ENCODE measurements at places on chromosomes 7 and 10.

DNA sequence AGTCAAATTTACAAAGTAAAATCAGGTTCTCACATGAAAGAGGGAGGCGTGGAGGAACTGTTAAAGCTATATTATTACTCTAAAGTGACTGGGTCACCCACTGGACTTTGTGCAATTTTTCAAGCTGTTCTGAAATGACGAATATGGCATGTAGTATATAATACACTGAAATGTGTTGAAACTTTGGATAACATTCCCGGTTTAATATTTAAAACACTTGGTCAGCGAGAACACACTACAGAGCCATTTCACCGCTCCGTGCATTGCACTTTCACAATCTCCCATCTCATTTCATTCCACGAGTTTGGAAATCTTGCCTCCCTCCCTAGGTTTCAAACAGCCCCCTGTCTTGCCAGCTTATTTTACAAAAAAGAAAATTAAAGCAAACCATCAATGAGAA, 337.9 kb downstream of the WDR11 start:
- no peak for DNase-seq

DNA sequence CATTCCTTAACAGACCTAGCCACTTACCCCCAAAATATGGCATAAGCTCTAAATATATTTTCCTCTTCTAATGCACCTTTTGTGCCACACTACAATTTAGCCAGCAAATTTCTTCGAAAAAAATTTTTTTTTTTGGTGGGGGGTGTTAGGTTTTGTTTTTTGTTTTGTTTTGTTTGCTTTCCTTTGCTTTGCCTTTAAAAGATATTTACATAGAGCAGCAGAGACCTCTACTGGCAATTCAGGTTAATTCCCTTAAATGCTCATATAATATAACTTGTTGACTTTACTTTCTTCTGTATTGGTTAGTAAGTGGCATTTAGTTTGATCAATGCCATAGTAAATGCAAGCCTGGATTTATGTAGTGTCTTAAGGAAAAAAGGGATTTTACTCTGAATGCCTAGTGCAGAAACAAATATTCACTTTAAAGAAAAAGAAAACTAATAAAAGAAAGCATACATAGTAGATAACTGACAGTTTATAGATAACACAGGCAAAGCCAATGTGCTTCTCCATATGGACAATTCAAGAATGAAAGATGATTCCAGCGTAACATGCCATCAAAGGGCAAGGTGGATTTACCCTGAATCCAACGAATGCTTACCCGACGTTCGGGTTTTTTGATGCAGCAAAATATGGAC, 1250.6 kb downstream of the GATA3 start:
- DNase-seq, result no peak

GRCh38 chr7:155283565-155284194, 14.0 kb upstream of the INSIG1 start:
- no peak for DNase-seq

GRCh38 chr7:31487476-31487875, 26.4 kb upstream of the ITPRID1 start:
- DNase-seq, result no peak

DNA sequence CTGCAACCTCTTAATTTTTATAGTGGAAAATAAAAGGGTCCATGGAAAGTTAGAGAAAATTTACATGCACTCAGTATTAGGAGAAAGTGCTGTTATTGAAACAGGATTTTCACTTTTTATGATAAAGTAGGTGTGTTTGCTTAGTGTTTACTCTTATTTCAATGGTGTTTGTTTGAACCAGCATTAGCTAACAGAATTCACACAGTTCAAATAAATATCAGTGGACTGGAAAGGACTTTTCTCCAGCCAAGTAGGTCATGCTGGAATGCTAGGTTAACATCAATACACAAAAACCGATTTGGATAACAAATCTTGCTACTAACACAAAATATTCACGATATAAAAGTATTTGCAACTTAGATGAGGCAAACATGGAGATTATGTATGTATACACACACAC, 49.4 kb upstream of the BET1 start:
- DNase-seq, result no peak

GRCh38 chr7:135409845-135410542, 99.9 kb downstream of the CNOT4 start:
- no peak for DNase-seq

DNA sequence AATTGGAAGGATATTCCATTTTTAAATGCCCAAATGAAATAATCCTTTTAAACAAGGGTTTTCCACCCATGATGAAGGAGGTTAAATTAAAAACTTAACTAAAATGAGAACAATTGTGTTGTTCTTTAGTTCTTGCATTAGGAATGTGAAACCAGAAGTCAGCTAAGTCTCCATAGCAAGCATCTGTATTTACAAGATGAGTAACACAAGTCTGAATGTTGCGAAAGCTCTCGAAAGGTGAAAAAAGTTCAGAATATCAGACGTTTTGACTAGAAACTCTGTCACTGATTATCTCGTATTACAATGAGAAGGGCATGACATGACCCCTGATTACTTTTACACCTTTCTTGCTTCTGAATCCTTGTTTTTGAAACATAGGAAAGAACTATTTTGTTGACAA, 149.6 kb downstream of the BICC1 start:
- DNase-seq, result no peak

DNA sequence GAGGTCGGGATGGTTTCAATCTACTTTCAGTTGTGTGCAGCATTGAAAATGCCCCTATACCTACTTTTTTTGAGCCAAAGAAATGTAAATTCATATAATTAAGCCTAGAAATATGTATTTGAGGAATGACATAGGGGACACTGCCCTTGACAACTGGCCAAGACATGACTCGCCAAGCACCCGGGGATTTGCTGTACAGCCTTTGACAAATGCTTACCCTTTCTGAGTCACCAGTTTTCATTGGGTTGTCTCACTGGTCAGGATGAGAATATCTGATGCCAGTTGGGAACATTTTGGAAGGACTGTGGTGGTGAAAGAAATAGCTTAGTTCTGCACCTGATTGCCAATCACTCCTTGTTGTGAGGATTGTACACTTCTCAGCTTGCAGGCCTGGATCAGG, 166.8 kb upstream of the HABP2 start:
- DNase-seq, result no peak

GRCh38 chr10:116287906-116288501, 15.0 kb upstream of the GFRA1 start:
- no peak for DNase-seq

DNA sequence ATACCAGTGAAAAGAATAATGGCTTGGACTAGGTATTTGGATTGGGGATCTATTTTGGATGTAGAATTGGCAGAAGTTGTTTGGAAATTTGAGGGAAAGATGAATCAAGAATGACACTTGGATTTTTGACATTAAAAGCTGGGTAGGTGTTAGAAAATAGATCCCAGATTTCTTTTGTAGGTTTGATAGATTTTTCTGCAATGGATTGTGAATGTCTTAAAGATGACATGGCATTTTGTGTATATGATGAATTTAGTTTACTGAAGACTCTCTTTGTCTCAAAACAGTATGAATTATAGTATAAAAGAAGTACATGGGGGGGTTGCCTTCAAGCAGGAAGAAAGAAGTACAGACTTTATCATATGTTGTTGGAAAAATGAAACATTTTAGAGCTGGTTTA, 75.8 kb downstream of the MPLKIP start:
- no peak for DNase-seq

DNA sequence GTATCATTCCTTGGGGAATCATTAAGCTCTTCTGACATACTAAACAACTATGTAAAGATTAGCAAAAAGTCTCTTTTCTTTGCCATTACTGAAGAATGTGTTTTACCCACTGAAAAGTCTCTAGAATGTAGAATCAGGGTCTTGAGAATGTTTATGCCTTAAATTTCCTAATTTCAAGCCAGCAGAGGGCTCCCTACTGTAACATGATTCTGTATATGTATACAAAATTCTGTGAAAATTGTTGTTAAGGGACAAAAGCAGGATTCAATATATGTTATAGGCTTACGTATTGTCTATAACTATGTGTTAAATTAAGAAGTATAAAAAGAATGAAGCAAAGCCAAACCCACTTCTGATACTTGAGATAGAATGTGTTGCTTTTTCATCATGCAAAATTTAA, 296.9 kb upstream of the DGKB start:
- DNase-seq, result no peak
